ENCODE measurements at places on chromosomes 4 and X.
A peak's percentile ranks its signal among the peaks of the same experiment; 100 is the strongest.

DNA sequence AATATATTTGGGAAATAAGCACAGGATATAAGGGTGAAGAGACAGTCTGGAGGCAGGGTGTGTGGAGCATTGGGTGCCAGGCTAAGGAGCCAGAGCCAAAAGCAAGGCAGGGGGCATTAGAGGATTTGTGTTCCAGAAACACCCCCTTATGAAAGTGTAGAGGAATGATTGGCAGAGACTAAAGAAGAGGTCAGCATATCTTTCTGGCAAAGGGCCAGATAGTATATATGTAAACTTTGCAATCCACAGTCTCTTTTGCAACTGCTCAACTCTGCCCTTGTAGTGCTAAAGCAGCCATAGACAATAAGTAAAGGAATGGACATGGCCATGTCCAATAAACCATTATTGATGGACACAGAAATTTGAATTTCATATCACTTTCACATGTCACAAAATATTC lies 3.6 kb upstream of the SLC9A6 start:
- no peak for DNase-seq

DNA sequence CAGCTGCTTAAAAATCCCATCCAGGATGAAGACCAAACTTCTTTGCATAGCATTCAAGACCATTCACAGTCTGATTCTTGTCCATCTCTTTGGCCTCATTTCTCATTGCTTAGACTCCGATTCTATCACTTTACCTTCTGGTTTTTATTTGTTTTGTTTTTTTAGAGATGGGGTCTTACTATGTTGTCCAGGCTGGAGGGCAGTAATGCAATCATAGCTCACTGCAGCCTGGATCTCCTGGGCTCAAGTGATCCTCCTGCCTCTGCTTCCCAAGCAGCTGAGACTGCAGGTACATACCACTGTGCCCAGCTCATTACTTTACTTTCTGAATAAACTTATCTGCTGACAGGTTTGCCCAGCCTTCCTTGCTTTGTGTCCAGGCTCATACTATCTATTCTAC lies 152.8 kb downstream of the TMEM164 start:
- DNase-seq: no peak

DNA sequence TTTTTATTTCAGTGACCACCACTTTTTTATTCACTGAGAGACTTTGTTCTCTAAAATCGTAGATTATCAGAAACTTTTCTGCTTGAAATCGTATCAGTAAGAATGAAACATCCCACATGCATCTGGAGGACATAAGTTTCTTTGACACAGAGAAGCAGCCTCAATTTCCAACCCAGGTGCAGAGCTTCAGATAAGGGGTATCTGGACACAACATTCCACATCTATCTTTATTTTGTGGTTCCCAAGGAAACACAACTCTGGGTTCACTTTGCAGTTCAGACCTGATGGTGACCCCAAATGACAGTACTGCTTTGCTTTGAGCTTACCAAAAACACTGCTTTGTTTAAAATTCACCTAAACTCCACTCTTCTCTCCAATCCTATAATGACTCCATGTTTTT lies 1.3 kb upstream of the CLCN5 start:
- no peak for DNase-seq

GRCh38 chrX:11137543-11138139 lies 26.5 kb downstream of the HCCS start:
- no peak for DNase-seq

DNA sequence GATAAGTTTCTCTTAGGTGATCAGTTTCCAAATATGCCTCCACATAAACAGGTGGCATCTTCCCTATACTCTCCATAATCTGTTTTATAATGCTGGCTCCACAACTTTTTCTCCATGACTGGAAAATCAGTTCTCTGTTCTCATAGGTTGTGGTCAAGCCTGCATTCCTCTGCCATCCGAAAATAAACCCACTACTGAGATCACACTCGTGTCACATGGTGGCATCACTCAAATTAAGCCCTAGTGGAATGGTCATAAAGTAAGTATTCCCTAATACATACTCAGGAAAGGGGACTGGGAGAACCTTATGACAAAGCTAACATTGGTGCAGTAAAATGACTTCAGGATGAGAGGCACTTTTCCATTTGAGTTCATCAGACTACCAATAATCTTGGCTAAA lies 37.6 kb downstream of the MAGED4B start:
- no peak for DNase-seq

DNA sequence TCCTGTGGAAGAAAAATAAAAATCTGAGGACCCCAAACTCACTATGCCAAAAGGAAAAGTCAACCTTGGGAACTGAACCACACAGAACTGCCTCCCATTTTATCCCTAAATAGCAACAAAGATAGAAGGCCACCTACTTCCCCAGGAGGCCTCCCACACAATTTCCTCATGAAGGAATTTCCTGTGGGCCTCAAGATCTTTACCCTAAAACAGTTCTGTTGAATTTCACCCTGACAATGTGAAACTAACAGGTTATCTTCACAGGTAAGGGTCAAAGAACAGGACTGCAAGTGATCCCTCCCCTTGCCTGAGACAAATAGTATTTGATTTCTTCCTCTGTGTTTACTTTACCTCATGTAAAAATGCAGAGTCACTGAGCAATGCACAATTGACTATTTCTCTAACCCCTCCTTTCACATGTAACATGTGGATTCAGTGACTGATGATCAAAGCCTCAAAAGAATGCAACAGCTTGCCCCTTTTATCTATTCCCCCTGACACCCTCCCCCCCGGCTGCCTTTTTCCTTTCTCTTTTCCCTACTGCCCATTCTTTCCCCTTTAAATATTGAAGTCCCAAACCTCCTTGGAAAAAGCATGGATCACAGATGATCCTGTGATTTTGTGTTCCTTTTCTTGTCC lies 33.3 kb downstream of the MEPE start:
- DNase-seq: no peak

GRCh38 chrX:130682990-130683389 lies 220.0 kb downstream of the ENOX2 start:
- no peak for DNase-seq

DNA sequence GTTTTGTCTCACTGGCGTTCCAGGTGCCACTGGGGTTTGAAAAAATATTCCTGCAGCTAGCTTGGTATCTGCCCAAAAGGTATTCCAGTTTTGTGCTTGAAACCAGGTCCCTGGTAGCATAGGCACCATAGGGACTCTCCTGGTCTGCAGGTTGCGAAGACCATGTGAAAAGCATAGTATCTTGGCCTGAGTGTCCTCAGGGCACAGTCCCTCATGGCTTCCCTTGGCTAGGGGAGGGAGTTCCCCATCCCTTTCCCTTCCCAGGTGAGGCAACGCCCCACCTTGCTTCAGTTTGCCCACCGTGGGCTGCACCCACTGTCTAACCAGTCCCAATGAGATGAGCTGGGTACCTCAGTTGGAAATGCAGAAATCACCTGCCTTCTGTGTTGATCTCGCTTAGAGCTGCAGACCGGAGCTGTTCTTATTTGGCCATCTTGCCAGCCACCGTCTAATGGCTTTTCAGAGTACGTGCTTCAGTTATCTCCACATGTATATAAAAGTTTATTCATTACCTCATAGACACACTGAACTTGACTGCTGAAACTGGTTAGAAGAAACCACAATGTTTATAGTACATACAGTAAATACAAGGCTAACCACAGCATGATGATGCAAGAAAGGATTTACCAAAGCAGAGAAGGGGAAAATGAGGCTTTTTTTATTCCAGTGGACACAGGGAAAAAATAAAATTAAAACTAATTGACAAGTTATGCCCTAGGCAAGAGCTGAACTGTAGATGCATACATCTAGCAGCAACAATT lies 10.6 kb downstream of the PBDC1 start:
- DNase-seq: no peak

- no peak for DNase-seq
Measured at GRCh38 chrX:40867352-40867751, 132.0 kb upstream of the MED14 start.

- peak; percentile 48 for DNase-seq
Measured at GRCh38 chrX:19682712-19683331, 167.5 kb upstream of the MAP3K15 start.

DNA sequence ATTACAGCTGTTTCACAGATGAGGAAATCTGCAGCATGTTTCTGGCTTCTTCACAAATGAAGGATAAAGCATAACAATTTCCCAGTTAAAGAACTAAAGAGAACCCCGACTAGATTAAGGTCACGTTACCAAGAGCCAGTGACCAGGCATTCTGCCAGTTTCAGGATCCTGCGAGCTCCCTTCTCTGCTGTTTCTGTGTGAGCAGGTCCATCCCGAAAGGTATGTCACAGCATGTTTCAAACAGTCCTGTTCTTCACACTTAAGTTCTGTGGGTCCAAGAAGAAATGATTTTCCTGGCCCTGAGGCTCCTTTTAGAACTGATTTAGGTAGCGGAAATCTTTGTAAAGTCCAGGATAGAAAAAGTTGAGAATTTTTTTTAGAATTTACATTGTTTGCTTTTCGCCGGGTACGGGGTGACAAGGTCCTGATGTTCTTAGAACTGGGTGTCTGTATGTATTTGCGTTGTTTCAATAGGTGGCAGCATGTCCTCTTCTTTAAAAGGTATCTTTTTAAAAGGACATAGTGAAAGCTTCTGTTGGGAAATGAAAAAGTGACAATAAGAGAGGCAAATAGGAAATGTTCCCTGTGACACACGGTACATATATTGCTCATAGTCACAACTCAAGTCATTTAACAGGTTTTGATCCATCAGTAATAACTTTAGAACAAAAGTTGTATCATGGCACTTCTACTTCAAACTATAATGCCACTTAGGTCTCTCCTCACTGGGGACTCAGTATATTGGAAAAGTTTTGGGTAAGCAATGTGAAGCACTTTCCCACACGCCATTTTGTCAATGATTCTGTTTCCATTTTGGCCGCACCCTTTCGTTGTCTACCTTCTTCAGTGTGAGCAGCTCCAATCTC lies 18.4 kb downstream of the IL21 start:
- DNase-seq: no peak

DNA sequence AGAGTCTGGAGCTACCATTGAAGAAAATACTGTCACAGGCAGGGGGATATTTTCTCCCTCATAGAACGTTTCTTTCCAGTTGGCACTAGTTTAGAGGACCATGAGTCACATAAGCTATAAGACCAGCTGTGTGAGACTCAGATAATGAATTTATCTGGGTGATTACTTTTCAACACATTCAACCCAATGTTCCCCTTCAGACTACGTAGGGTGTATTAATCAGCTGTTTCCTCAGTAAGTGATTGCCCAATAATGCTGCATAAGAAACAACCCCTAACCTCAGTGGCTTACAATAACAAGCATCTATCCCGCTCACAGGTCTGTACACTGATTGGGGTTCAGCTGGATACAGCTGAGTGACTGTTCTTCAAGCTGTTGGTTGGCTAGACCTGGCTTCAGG lies 38.1 kb downstream of the CBLL2 start:
- no peak for DNase-seq

GRCh38 chr4:76156635-76157034 lies 8.4 kb upstream of the NUP54 start:
- no peak for DNase-seq

- no peak for DNase-seq
Measured at GRCh38 chr4:140867356-140867755, 111.2 kb upstream of the TBC1D9 start.

- no peak for DNase-seq
Measured at GRCh38 chr4:169996379-169997240, 29.6 kb downstream of the MFAP3L start.

DNA sequence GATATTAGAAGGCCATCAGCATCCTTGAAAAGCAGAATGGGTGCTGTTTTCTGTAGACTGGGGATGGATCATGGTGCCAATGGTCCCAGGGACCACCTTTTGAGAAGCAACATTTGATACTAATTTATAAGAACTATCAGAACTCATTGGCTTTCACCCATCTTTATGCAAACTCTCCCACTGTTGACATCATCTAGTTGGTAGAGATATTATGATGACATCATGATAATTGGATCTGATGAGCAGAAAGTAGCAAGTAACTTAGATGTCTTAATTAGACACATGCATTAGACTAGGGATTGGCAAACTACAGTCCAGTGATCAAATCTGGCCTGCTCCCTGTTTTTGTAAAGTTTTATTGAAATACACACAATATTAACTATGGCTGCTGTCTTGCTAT lies 181.0 kb downstream of the DCHS2 start:
- no peak for DNase-seq

DNA sequence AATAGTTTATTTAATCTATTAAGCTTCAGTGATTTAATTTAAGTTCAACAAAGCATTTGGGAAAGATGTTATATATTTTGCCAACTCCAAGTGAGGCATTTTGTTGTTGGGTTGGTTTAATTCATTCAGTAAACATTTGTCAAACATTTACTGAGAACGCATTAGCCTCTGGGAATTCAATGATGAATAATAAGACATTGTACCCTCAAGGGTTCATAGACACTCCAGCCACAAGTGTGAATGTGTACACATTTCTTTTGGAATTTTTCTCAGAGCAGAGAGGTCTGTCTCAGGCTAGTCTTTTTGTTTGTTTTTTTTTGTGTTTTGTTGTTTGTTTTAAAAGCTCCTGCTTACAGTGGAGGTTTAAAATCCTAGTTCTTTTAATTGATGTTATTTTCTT lies 203.9 kb downstream of the SOWAHB start:
- DNase-seq: no peak

DNA sequence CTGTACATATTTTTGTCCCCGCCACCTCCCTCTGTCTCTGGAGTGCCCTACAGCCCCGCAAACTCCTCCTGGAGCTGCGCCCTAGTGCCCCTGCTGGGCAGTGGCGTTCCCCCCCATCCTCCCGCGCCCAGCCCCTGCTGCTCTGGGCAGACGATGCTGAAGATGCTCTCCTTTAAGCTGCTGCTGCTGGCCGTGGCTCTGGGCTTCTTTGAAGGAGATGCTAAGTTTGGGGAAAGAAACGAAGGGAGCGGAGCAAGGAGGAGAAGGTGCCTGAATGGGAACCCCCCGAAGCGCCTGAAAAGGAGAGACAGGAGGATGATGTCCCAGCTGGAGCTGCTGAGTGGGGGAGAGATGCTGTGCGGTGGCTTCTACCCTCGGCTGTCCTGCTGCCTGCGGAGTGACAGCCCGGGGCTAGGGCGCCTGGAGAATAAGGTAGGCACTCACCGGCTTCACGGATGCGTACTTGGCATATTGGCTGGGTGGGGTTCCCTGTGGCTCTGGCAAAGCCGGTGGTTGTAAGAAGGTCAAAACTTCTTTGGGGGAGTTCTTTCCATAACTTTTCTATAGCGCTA lies 653 bp downstream of the HHIP start:
- DNase-seq: no peak

- no peak for DNase-seq
Measured at GRCh38 chr4:139515531-139515958, 40.5 kb downstream of the SETD7 start.

- no peak for DNase-seq
Measured at GRCh38 chrX:47420962-47421361, 50.6 kb downstream of the ZNF157 start.

GRCh38 chrX:142089193-142089592 lies 115.9 kb downstream of the MAGEC2 start:
- DNase-seq: no peak

Data from stimulated activated CD8-positive, alpha-beta memory T cell treated with anti-CD3 and anti-CD28 coated beads, Interleukin-4, amount 100 ng/mL, for 1 hour (primary cell).